ENCODE measurements at places on chromosomes 1 and 21. TPM values are rescaled to one million over a fixed set of nuclear protein-coding genes. Genes with fewer than 3 reads are reported as not detected.
A peak's percentile ranks its signal among the peaks of the same experiment; 100 is the strongest.

Gene PLD5
- not detected for total RNA-seq

Gene LEMD1
- total RNA-seq = not detected

GRCh38 chr1:12773438-12773837, at the start of gene PRAMEF12:
Gene PRAMEF12, plus strand, starts transcription at chr1:12773738. Its CDS starts 1,130 bp downstream, at chr1:12774868.
- no peak for DNase-seq
- H3K4me1 ChIP-seq = no peaks in the 10 kb centered on the region
- no peak within 1 kb of the TSS for H3K27ac ChIP-seq
- H3K4me3 ChIP-seq = no peak within 1 kb of the TSS

DNA sequence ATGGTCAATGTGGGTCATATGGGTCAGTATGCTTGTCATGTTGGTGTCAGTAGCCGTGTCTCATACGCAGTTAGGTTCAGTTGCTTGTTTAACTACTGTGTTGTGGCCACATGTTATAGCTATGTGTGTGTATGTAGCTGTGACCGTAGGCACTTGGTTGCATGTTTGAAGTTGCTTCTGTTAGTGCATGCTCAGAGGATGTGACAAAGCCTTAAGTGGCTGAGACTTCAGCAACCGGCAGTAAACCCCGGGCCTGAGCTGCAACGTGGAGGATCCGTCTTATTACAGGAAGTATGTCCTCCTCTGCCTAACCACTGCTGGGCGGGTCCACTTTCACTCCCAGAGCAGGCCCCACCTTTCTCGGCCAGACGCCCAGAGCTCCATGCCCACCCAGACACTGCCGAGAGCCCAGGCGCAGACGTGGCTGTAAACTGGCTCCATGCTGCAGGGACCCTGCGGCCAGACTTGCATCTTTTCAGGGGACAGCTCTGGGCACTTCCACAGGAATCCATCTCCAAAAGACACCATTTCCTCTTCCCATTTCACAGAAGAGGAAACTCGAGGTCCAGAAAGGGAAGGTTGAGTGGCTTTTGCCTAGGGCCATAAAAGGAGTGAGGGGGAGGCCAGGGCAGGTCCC, 2.2 kb downstream of the TCEA3 start:
- peak overlapping the region; percentile 20 for H3K27ac ChIP-seq
- H3K4me1 ChIP-seq = peaks cover 22% of the 10 kb centered on the region
- peak; percentile 95 for DNase-seq

DNA sequence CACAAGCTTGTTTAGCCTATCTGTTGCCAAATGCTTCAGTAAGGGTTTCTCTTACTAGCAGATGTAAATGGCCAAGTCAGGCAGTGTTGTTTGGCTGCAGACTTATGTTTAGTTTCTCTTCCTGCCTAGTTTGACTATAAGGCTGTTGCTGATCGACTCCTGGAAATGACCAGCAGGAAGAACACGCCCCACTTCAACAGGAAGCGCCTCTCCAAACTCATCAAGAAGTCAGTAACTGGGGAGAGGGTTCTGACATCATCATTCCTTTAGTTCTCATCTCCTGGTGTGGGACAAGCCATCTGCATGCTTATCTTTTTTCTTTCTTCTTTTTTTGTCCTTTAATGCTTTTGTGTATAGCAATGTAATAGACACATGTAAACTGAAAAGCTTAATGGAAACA, 25.1 kb downstream of the RRP1B start:
- H3K27ac ChIP-seq = no peak overlapping the region
- H3K4me1 ChIP-seq = no peaks in the 10 kb centered on the region
- H3K4me3 ChIP-seq = no peak overlapping the region

- no peaks in the 10 kb centered on the region for H3K27me3 ChIP-seq
- no peaks in the 10 kb centered on the region for H3K4me1 ChIP-seq
These were observed 15.1 kb downstream of the KCNC4 start for GRCh38 chr1:110225212-110225611.

Measured in osteoblast (primary cell).